Stimulated activated CD4-positive, alpha-beta T cell treated with anti-CD3 and anti-CD28 coated beads, TNF-alpha, amount 100 ng/mL, for 1 hour (primary cell): ENCODE measurements at places on chromosomes 6 and 20.

GRCh38 chr6:21524201-21524600 is 69.3 kb upstream of the SOX4 start:
- DNase-seq: no peak

- no peak for DNase-seq
Observed at GRCh38 chr20:33894798-33895197, 83.7 kb downstream of the CHMP4B start.

GRCh38 chr6:116355796-116356195 is 15.0 kb upstream of the DSE start:
- DNase-seq: no peak

- no peak for DNase-seq
Observed at GRCh38 chr6:47047479-47048407, 5.6 kb upstream of the ADGRF1 start.

DNA sequence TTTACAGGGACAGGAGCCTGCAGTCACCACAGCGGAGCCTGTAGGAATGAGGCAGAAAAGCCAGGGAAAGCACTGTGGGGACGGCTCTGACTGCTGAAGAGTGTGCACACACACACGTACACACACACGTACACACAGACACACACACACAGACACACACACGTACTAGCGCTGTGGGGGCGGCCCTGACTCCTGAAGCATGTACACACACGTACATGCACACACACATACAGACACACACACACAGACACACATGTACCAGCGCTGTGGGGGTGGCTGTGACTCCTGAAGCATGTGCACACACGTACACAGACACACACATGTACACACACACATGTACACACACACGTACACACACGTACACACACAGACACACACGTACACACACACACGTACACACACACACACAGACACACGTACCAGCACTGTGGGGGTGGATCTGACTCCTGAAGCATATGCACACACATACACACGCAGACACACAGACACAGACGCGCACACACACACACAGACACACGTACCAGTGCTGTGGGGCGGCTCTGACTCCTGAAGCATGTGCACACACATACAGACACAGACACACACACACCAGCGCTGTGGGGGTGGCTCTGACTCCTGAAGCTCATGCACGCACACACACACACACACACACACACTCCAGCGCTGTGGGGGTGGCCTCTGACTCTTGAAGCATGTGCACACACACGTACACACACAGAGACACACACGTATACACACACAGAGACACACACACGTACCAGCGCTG is 127.3 kb downstream of the DLL1 start:
- DNase-seq: no peak

- no peak for DNase-seq
Observed at GRCh38 chr20:45350217-45350616, 2.0 kb upstream of the SDC4 start.
